ENCODE measurements at places on chromosomes 3 and 15. TPM values are rescaled to one million over a fixed set of nuclear protein-coding genes. Genes with fewer than 3 reads are reported as not detected.
A peak's percentile ranks its signal among the peaks of the same experiment; 100 is the strongest.

GRCh38 chr15:51649659-51650521 is 27.3 kb upstream of the DMXL2 start:
- DNase-seq = no peak

- DNase-seq = no peak
These were observed 146.1 kb downstream of the DPH6 start for GRCh38 chr15:35399901-35400300.

The SLC51B gene
- not detected for total RNA-seq

The TMA7 gene
- 204 TPM for total RNA-seq

GRCh38 chr15:31160740-31161495 is 59.4 kb upstream of the TRPM1 start:
- no peak for DNase-seq

DNA sequence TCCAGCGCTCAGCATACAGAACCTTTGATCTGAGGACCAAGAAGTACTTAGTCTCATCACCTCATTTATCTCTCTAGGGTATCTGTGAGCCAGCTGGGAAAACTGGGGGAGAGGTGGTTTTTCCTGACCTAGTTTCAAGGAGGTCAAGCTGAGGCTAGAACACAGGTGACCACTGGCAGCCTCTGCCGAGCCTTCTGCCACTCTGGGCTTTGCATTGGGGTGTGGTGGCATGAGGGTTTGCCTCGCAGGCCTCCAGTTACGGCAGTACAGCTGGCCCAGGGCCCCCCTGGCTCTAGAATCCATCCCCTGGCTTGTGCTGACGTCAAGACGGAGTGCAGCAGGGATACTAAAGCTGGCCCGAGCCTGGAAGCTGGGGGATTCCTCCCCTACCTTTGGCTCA is 34.7 kb upstream of the CDCP1 start:
- DNase-seq = no peak

The ASB7 gene
- 4.4 TPM for total RNA-seq

GRCh38 chr15:100937171-100937570 is 18.0 kb downstream of the LRRK1 start:
- DNase-seq = no peak

DNA sequence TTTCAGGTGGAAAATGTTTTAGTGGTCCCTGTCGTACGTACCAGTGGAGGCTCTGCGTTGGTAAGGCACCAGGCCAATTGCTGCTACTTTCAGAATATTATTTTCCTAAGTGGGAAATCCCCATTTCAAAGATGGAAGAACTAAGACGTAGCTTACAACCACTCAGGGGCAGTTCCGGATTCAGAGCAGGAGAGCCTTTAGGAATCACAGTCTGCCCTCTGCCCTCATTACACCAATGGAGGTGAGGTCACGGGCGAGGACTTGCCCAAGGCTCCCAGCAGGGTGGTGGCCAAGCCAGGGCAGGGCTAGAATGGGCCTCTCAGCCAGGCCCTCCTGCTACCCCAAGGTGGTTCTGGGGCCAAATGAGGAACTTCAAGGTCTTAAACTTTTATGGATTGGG is 72.6 kb downstream of the RASGRF1 start:
- DNase-seq = no peak

DNA sequence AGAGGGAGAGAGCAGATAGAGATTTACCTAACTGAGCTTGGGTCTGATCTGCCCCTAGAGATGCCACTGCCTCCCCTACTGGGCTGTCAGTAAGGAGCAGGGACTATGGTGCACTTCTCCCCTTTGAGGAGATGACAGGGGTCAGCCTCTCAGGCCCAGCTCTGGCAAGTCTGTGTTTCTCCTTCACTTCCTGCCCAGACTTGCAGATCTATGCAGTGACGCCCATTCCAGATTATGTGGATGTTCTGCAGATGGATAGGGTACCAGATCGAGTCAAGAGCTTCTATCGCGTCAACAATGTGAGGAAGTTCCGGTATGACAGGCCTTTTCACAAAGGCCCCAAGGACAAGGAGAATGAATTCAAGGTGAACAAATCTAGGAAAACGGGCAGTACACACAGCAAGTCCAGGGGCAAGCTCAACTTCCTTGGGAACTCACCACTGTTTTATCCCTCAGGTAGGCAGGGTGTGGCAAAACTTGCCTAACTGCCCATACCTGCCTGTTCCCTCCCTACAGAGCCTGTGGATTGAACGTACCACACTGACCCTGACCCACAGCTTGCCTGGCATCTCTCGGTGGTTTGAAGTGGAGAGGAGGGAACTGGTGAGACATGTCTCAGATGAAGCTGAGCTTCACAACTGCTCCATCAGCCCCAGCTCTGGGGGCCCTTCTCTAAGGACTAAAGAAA is 29.1 kb upstream of the MANF start:
- no peak for DNase-seq

The NR1I2 gene
- total RNA-seq = not detected

- DNase-seq = peak; percentile 47
These were observed 136.0 kb upstream of the CCDC54 start for GRCh38 chr3:107241217-107241616.

The GPR87 gene
- not detected for total RNA-seq

- no peak for DNase-seq
These were observed 4.1 kb downstream of the LOXL1 start for GRCh38 chr15:73930371-73930770.

The TNFSF10 gene
- total RNA-seq = 22.6 TPM

DNA sequence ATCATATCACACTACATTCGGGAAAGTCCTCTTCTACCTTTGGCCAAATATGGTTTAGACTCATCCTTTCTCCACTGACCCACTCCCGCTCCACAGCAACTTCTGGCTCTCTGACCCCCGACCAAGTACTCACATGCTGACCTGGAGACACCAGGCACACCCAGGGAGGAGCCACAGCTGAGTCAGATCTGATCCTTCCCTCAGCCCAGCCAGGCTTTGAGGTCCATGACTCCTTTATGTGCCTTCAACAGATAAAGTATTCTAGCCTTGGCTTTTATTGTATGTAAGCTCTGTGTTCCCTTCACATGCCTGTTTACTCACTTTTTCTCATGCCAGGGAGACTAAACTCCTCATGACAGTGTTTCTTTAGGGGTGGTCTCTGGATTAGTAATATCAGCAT is 166.9 kb upstream of the UMPS start:
- DNase-seq = no peak

GRCh38 chr3:142337994-142338393 is 109.8 kb downstream of the XRN1 start:
- no peak for DNase-seq

The INSYN1 gene
- total RNA-seq = 191 TPM

Measured in heart right ventricle (tissue), 16 donors.